ENCODE measurements at places on chromosomes 5 and 9.

DNA sequence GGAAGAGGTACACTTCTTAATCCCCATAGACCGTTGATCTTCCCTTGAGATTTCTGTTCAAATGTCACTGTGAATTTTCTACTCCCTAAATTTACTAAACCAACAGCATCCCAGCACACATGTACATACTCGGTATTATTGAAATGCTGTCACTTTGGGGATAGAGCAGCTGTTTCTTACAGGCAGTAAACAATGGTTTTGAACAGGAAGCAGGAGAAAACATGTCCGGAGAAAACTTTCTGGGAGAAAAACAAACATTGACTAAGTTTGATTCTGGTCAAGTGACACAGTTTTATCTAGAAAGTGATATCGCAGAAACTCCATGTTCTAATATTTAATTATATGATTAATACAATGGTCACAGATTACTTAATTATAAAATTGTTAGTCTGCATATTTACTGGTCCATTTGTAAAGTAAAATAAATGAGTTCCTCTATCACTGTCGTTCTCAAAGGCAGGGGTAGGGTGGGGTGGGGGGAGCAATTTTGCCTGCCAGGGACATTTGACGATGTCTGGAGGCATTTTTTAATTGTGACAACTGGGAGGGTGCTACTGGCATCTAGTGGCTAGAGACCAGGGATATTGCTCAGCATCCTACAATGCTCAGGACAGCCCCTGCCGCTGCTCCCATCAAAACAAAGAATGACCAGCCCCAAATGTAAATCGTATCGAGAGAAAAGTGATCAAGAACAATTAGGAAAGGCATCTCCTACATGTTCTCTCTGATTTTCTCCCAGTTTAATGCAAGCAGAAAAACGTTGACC, 12.2 kb downstream of the TAS2R1 start:
- no peak overlapping the region for H3K27ac ChIP-seq
- no peak for DNase-seq
- no peak overlapping the region for H3K4me3 ChIP-seq
- H3K27me3 ChIP-seq, result no peaks in the 10 kb centered on the region
- no peaks in the 10 kb centered on the region for H3K36me3 ChIP-seq
- H3K4me1 ChIP-seq, result no peaks in the 10 kb centered on the region

- peaks cover 5% of the 10 kb centered on the region for H3K36me3 ChIP-seq
- H3K27me3 ChIP-seq, result no peaks in the 10 kb centered on the region
- no peak overlapping the region for H3K4me3 ChIP-seq
Measured at GRCh38 chr5:159385536-159385935, 55.2 kb upstream of the IL12B start.

DNA sequence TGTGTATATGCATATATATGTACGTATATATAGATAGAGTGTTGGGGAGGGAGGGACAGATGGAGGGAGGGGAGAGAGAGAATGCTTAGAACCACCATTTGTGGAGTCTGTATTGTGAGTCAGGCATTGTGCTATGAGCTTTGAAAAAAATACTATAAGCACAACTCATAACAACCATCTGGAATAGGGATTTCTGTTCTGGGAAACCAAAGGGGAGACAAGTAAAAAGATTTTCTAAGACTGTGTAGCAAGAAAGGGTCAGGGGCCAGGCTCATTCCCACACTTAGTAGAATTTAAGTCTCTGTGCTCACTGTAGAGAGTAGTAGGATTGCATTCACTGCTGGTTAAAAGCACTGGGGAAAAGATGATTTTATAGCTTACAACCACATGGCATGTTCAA, 202.3 kb upstream of the SGCD start:
- peaks cover 13% of the 10 kb centered on the region for H3K27me3 ChIP-seq
- no peak overlapping the region for H3K27ac ChIP-seq
- H3K4me1 ChIP-seq, result peaks cover under 1% of the 10 kb centered on the region
- H3K4me3 ChIP-seq, result no peak overlapping the region
- DNase-seq, result no peak
- peaks cover 2% of the 10 kb centered on the region for H3K36me3 ChIP-seq

DNA sequence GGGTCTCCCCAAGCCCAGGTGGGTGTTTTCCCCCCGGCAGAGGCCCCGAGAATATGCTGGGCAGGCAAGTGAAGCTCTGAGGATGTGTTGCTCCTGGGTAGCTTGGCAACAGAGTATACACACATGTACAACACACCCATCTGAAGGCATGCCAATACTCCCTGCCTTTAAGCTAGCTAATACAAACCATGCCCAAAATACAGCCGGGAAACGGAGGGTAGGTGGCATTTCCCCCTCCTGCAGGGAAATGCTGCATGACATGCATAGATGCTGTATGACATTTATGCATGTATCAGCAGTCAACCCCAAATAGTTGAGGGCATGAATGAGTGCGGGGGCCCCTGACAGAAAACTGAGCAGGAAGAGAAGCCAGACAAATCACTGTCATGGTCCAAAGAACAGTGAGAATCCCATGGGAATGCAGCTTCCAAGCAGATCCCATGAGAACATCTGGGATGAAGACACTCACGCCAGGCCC, 614.1 kb downstream of the EBF1 start:
- no peak for DNase-seq
- no peak overlapping the region for H3K4me3 ChIP-seq
- H3K36me3 ChIP-seq, result no peaks in the 10 kb centered on the region
- no peak overlapping the region for H3K27ac ChIP-seq

- H3K27ac ChIP-seq, result no peak overlapping the region
- peaks cover 2% of the 10 kb centered on the region for H3K36me3 ChIP-seq
- no peaks in the 10 kb centered on the region for H3K4me1 ChIP-seq
- no peak overlapping the region for H3K4me3 ChIP-seq
- no peaks in the 10 kb centered on the region for H3K27me3 ChIP-seq
Measured at GRCh38 chr9:116939161-116939560, 252.1 kb downstream of the TRIM32 start.

DNA sequence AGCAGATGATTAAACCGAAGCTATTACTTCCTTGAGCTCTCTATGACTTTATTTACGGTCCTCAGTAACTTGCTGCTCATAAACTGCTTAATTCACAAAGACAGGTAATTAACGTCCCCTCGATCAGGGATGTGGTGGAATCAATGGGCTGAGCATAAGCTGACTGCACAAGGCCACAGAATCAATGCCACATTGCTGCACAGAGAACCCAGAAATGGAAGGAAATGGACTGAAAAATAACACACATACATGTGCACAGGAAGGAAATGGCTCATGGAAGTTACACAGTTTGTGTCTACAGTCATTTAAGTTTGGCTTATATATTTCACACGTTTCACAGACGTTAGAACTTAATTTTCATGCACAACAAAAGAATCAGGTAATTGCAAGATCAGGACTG, 118.3 kb upstream of the KLF9 start:
- no peaks in the 10 kb centered on the region for H3K36me3 ChIP-seq
- H3K4me1 ChIP-seq, result peaks cover 11% of the 10 kb centered on the region
- H3K27me3 ChIP-seq, result no peaks in the 10 kb centered on the region
- H3K4me3 ChIP-seq, result peak overlapping the region; percentile 14
- H3K27ac ChIP-seq, result no peak overlapping the region

- H3K27ac ChIP-seq, result peak overlapping the region; percentile 84
- H3K4me3 ChIP-seq, result no peak overlapping the region
- H3K36me3 ChIP-seq, result no peaks in the 10 kb centered on the region
- DNase-seq, result no peak
- H3K27me3 ChIP-seq, result no peaks in the 10 kb centered on the region
Measured at GRCh38 chr9:19174127-19174912, 47.0 kb upstream of the PLIN2 start.

GRCh38 chr5:22557251-22557650, 295.9 kb downstream of the CDH12 start:
- H3K4me1 ChIP-seq, result no peaks in the 10 kb centered on the region
- no peak overlapping the region for H3K27ac ChIP-seq

GRCh38 chr5:156154757-156155156, 172.2 kb upstream of the SGCD start:
- peaks cover 7% of the 10 kb centered on the region for H3K27me3 ChIP-seq
- no peak overlapping the region for H3K4me3 ChIP-seq
- DNase-seq, result no peak
- no peaks in the 10 kb centered on the region for H3K36me3 ChIP-seq

- H3K4me3 ChIP-seq, result no peak overlapping the region
- H3K27ac ChIP-seq, result peak overlapping the region; percentile 22
- peaks cover 14% of the 10 kb centered on the region for H3K4me1 ChIP-seq
- DNase-seq, result no peak
- H3K27me3 ChIP-seq, result no peaks in the 10 kb centered on the region
Measured at GRCh38 chr5:143174714-143175398, 228.6 kb downstream of the NR3C1 start.

- H3K27ac ChIP-seq, result peak overlapping the region; percentile 92
- peaks cover 45% of the 10 kb centered on the region for H3K4me1 ChIP-seq
- H3K27me3 ChIP-seq, result no peaks in the 10 kb centered on the region
Measured at GRCh38 chr9:128072144-128073021, 4.4 kb downstream of the SLC25A25 start.

DNA sequence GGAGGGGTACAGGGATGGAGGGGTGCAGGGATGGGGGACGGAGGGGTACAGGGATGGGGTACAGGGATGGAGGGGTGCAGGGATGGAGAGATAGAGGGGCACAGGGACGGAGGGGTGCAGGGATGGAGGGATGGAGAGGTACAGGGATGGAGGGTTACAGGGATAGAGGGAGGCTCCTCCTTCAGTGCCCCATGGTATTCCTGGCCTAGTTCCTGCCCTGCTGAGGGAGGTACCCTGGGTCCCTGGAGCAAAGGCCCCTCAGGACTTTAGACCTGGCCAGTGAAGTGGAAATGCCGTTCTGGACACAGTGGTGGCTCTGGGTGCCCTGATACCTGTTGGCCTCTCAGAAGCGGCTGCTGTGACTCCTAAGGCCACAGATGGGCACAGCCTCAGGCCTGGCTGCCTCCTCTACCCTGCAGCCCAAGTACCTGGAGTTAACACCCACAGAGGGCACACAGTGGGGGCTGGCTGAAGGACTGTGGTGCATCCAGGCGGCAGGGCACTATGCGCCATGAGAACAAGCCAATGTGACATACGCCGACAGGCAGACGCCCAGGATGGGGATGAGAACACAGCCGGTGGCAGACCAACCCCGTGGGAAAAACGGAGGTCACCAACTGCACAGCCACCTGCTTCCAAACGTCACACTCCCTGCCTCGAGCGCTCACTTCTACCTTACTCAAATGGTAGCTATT, 8.4 kb downstream of the PTGES2 start:
- H3K4me3 ChIP-seq, result no peak overlapping the region
- no peak for DNase-seq
- no peak overlapping the region for H3K27ac ChIP-seq
- no peaks in the 10 kb centered on the region for H3K27me3 ChIP-seq
- H3K4me1 ChIP-seq, result peaks cover 12% of the 10 kb centered on the region

DNA sequence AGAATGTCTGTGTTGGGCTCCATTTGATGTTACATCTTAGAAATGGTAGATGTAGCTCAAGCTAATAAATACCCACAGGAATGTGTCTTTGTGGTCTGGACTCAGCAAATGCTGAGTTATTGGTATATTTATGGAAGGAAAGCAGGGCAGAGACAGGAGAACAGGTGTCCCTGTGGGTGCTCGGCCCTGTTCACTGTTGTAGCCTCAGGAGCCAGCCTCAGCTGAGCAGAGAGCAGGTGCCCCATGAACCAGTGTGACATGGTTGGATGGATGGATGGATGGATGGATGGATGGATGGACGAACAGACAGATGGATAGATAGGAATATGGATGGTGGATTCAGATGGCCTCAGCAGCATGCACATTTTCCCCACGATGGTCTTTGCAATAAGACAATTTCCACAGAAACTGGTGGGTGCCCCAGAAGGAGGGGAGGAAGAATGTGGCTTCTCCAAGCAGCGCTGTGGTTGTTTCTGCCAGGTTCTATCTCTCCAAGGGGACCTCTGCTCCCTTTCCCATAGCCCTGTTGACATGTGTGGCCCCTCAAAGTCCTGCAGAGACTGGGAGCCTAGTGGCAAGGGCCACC, 8.2 kb upstream of the IRF1 start:
- H3K27ac ChIP-seq, result peak overlapping the region; percentile 15
- no peaks in the 10 kb centered on the region for H3K27me3 ChIP-seq
- H3K36me3 ChIP-seq, result peaks cover 13% of the 10 kb centered on the region
- peaks cover 64% of the 10 kb centered on the region for H3K4me1 ChIP-seq

DNA sequence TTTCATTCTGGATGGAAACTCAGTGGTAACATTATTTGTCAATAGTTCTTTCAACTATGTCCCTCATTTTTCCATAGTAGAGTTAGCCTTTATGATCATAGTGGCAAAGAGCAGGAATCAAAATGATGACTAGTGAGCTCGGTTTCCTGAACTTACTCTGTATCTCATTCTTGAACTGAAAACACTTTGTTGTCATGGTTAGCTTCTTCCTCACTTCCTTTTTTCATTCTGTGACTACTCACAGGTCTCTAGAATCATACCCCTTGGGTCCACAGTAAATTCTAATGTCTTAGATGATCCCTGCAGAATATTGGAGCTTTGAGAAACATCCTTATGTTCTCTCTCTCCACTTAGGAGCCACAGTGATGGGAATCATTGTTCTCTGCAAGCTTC, 29.4 kb upstream of the RECK start:
- no peak for DNase-seq
- H3K27ac ChIP-seq, result no peak overlapping the region
- H3K27me3 ChIP-seq, result peaks cover 76% of the 10 kb centered on the region
- peaks cover 4% of the 10 kb centered on the region for H3K4me1 ChIP-seq
- H3K4me3 ChIP-seq, result no peak overlapping the region

- no peak for DNase-seq
- peak overlapping the region; percentile 0 for H3K27ac ChIP-seq
- H3K36me3 ChIP-seq, result peaks cover 4% of the 10 kb centered on the region
Measured at GRCh38 chr5:75567710-75568109, 43.5 kb upstream of the ANKDD1B start.

DNA sequence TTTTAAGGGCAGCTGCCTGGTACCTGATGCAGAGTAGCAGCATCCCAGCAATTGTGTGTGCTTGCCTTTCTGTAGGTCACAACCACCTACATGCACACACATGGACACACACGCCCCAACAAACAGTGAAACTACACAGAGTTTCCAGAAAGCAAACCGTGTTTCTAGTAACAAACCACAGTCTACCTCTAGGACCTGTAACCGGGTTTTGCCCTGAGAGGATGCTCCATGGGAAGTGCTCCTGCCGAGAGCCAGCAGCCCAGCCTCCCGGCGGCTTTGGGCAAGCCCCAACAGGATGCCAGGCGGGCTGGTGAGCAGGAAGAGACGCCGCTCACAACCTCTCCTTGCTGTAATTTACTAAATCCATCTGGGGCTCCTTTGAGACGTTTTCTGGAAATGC, 4.1 kb upstream of the TCF7 start:
- H3K4me3 ChIP-seq, result no peak overlapping the region
- DNase-seq, result no peak
- H3K36me3 ChIP-seq, result peaks cover 14% of the 10 kb centered on the region
- no peaks in the 10 kb centered on the region for H3K27me3 ChIP-seq
- peaks cover 62% of the 10 kb centered on the region for H3K4me1 ChIP-seq

Data from central memory CD8-positive, alpha-beta T cell (primary cell).